Glutamatergic neuron (in vitro differentiated cells): ENCODE measurements at places on chromosomes 7 and 10. TPM values are rescaled to one million over a fixed set of nuclear protein-coding genes. Genes with fewer than 3 reads are reported as not detected.

DNA sequence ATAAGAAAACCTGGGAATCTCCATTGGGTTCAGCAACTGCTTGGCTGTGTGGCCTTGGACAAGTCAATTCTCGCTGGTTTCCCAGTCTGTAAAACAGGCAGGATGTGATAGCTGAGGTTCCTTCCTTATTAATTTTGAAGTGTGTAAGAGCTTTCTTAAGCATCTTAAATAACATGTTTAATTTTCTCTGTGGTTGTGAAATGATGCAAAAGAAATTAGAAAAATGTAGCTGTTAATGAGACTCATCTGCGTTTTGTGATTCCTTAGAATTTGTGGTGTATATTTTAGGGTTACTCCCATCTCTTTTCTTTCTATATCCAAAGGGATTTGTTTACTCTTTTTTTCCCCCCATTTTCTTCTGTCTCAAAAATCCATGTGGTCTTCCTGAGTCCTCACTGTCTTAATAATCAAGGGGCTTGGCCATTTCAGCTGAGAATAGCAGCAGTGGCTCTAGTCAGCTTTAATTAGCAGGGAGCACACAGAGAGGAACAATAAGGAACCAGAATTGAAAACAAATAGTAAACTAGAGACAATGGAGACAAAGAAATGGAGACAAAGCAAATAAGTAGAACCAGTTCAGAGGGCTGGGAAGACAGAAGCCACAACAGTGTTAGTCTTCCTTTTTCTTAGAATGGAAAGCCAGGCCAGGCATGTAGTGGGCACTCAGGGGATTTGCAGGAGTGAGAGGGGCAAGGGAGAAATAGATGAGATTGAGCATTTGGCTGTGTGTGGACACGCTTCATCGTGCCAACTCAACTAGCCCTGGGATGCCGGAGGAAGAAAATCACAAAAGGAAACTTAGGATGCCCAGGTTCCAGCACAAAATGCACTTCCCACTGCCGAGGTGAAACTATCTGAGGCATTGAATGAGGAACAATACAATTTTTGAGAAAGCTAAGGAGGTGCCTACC is 93.9 kb downstream of the CHN2 start:
- H3K27me3 ChIP-seq = peaks cover 12% of the 10 kb centered on the region
- peaks cover 57% of the 10 kb centered on the region for H3K4me1 ChIP-seq
- H3K36me3 ChIP-seq = no peaks in the 10 kb centered on the region

VWA2 gene
- total RNA-seq = not detected

DNA sequence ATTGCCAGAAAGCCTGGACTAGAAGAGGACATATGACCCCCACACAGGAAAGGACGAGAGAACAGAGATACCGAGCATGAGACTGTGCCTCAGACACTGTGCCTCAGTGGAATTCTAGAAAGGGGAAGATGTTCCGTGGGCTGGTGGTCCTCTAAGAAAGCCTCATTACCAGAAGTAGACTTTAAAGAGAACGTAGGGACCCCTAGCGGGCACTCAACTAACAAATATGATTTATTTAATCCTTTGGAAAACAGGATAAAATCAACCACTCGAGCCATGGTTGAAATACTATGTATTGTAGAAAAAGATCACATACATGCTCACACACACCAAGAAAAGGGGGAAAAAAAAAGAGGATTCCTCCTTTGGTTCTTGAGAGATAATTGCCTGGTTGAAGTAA is 701.2 kb upstream of the SORCS1 start:
- H3K4me3 ChIP-seq = no peak overlapping the region
- H3K27me3 ChIP-seq = no peaks in the 10 kb centered on the region
- H3K27ac ChIP-seq = no peak overlapping the region
- H3K36me3 ChIP-seq = no peaks in the 10 kb centered on the region

DNA sequence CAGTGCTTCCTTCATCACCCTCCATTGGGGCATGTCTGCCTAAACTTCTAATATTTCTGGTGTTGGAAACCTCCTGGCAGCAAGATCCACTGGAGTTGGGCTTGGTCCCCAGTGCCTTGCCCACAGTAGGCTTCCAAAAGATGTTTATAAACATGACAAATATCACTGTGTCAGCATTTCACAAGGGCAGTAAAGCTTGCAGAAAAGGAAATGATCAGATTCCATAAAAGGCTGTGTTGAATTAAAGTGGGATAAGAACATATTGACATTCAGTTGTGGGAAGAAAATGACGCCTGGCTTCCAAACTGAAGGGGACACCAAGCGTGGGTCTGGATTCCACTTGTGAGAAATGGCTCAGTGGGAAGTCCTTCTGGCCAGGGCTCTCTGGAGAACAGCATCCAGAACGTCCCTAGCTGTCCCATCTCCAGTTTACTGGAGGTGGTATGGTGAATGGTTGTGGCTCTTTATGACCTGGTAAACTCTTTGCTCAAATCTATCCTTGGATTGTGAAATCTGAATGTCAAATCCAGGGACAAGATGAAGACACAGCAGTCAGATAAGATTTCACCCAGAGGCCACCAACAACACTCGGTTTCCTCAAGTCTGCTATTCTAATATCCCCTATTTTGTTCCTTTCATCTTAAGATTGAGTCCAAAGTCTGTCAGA is 287.2 kb downstream of the TNS3 start:
- no peaks in the 10 kb centered on the region for H3K27me3 ChIP-seq
- H3K4me3 ChIP-seq = no peak overlapping the region
- H3K27ac ChIP-seq = no peak overlapping the region
- no peaks in the 10 kb centered on the region for H3K36me3 ChIP-seq
- DNase-seq = no peak

DNA sequence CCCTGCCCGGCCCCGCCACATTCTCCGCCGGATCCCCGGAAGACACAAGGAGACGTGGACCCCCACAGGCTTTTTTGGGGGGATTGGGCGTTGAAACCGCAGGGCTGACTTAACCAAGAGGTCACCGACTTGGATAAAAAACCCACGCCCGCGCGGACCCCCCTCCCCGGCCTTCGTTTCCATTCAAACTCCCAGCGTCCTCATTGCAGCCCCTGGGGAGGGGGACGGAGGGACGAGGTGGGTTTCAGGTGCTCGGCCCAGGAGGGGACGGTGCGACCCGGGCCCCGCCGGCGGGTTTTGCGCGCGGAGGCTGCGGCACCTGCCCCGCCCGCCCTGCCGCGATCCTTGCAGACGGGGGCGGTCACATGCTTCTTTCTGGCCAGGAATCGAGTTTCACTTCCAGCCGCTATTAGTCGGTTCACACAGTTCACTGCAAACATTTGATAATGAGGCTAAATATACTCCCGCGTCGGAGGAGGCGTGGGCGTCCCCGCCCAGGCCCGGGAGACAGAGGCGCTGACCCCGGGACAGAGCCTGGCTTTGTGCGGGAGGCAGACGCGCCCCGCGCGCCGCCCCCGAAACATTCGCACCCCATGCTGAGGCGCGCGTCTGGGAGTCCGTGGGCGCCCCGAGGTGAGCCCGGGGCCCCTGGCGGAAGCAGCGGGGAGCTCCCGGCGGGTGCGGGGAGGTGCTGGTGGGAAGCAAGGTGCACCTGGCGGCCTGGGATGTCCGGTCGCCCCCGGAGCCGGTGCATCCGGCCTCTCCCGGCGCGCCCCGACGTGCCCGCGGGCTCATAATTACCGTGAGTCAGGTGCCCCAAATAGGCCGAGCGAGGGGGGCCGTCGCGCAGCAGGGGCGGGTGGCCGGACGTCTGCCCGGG is 2.7 kb upstream of the PDGFA start:
- no peak overlapping the region for H3K4me3 ChIP-seq
- peaks cover 7% of the 10 kb centered on the region for H3K4me1 ChIP-seq
- peaks cover 12% of the 10 kb centered on the region for H3K27me3 ChIP-seq
- no peak for DNase-seq

- peaks cover 2% of the 10 kb centered on the region for H3K27me3 ChIP-seq
- H3K4me1 ChIP-seq = peaks cover 20% of the 10 kb centered on the region
- no peak for DNase-seq
Measured at GRCh38 chr10:24114556-24114955, 94.4 kb upstream of the KIAA1217 start.

- no peak overlapping the region for H3K27ac ChIP-seq
- H3K4me1 ChIP-seq = peaks cover 18% of the 10 kb centered on the region
- H3K4me3 ChIP-seq = no peak overlapping the region
Measured at GRCh38 chr10:116866987-116867595, 17.8 kb downstream of the ENO4 start.

GRCh38 chr10:71975871-71976725 is 11.9 kb downstream of the CHST3 start:
- H3K27me3 ChIP-seq = peaks cover 8% of the 10 kb centered on the region
- H3K27ac ChIP-seq = no peak overlapping the region
- H3K4me1 ChIP-seq = peaks cover 24% of the 10 kb centered on the region

MRLN gene
- total RNA-seq = not detected

DNA sequence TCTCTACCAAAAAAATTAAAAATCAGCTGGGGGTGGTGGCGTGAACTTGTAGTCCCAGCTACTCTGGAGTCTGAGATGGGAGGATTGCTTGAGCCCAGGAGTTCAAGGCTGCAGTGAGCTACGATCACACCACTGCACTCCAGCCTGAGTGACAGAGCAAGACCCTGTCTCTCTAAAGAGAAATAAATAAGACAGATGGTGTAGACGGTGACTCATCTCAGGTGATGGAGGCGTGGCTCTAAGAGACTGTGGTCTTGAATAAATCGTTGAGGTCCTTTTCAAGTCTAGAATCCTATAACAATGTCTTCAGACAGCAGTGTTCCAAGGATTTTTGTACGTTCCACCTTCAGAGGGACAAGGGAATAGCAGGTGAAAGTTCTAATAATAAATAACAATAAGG is 53.8 kb upstream of the PFKFB3 start:
- no peak overlapping the region for H3K4me3 ChIP-seq
- peaks cover 35% of the 10 kb centered on the region for H3K4me1 ChIP-seq
- no peak for DNase-seq
- H3K27ac ChIP-seq = peak overlapping the region; percentile 29

FRMD4A gene
- 70.6 TPM for total RNA-seq

- H3K4me1 ChIP-seq = no peaks in the 10 kb centered on the region
- H3K27me3 ChIP-seq = peaks cover 1% of the 10 kb centered on the region
- H3K4me3 ChIP-seq = no peak overlapping the region
- peaks cover 5% of the 10 kb centered on the region for H3K36me3 ChIP-seq
- H3K27ac ChIP-seq = no peak overlapping the region
Measured at GRCh38 chr10:12259988-12260387, 64.0 kb downstream of the CDC123 start.
